NCI-H446 (cell line): ENCODE measurements at places on chromosomes 6 and 20.

DNA sequence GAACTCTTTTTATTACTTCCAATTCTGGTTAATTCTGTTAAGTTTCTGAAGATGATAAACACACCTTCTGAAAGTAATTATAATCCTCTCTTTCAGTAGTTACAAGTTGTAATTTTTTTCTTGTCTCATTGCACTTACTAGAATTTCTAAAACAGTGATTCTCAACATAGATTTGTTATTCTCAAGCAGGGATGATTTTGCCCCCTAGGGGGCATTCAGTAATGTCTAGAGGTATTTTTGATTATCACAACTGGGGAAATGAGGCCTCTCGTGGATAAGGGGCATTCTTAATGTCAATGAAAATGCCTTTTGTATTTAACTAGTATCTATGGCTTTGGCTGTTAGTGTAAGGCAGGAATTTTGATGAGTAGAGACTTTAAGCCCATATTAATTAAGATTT is 39.4 kb upstream of the MAFB start:
- DNase-seq, result no peak

DNA sequence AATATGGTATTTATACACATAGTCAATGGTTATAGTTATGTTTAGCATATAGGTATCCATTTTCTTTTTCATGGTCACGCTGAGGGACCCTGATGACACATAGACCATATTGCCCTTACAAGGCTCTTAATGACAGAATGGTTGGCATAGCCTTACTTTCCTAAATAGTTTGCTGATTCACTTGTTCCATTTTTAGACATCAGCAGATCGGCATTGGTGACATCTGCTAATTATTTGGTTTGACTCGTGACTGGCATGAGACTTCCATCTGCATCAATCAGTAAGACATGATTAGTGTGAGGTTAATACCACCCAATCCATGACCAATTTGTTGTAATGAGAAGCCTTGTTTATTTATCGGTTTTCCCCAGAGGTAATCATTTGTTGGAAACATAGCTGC is 309.7 kb downstream of the ALDH8A1 start:
- DNase-seq, result no peak

- DNase-seq, result no peak
Observed at GRCh38 chr6:80280262-80281010, 174.0 kb downstream of the BCKDHB start.

DNA sequence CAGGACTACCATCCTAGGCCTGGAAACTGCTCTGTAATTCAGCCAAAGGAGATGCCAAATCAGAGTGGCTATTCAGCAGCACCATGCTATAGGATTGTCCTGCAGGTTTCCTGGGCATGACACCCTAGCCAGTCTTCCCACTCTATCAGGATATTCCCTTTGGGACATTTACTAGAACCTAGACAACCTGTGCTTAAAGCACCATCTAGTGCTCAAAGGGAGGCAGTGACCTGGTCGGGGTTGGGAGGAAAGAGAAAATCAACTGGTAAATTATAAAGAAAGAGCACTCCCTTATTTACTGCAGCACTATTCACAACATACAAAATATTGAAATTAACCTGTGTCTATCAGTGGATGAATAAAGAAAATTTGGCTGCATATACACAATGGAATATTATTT is 67.2 kb upstream of the SMLR1 start:
- no peak for DNase-seq
